ENCODE measurements at places on chromosomes 6 and 20.
A peak's percentile ranks its signal among the peaks of the same experiment; 100 is the strongest.

GRCh38 chr6:83370567-83370966, 60.3 kb downstream of the ME1 start:
- DNase-seq, result no peak

DNA sequence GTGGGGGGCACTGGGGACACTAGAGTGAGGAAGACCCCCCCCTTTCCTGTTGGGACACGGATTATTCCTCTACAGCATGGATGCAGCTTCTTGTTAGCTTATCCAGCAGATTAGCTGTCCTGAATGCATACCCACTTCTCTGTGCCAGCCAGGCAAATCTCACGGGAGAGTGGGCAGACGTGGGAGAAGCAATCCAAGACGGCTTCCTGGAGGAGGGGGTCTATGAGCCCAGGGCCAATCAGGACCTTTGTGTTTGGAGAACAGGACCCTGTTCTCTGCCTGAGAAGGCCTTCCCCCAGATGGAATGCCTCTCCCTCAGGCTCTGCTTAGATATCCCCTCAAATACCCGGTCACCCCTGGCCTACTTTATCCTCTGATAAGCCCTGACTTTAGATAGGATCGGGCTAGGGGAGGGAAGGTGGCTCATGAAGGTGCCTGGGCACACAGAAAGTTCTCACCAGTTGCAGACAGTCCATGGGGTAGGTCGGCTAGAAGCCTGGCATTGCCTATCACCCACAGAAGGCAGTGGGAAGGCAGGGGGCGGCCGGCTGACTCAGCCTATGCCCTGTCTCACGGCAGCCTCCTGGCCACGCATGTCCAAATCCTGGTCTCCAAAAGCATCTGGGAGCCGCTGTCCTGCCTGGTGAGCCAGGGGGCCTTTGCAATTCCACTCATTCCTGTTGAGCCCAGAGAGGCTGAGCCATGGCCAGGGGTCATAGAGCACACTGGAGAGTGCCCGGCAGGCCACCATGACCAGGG, 34.7 kb downstream of the SUN5 start:
- DNase-seq, result no peak

DNA sequence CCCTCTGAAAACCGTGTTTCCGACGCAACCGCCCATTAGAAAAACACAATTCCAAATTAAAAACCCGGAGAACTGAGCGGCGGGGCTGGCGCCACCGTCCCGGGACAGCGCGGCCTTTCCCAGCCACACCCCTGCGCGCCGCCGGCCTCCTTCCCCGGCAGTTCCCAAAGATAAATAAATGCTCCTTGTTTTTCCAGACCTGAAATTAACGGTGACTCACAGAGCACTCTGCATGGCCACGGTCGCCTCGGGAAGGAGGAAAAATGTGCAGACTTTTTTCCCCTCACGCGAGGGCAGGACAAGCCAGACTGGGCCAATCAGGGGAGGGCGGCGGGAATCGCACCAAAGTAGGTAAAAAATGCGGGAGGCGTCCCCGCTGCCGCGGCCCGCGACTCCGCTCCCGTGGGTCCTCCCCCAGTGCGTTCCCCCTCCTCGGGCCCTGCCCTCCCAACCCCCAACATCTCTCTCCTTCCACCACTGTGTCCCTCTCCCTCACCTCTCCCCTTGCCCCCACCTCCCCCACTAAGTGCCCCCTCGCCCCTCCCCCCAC, 828 bp upstream of the DSTN start:
- peak; percentile 60 for DNase-seq

GRCh38 chr6:24430086-24430485, 27.4 kb downstream of the MRS2 start:
- DNase-seq, result no peak

GRCh38 chr6:34957231-34957783, 68.3 kb downstream of the ANKS1A start:
- no peak for DNase-seq

GRCh38 chr6:137268911-137269310, 49.7 kb upstream of the IFNGR1 start:
- DNase-seq, result no peak

DNA sequence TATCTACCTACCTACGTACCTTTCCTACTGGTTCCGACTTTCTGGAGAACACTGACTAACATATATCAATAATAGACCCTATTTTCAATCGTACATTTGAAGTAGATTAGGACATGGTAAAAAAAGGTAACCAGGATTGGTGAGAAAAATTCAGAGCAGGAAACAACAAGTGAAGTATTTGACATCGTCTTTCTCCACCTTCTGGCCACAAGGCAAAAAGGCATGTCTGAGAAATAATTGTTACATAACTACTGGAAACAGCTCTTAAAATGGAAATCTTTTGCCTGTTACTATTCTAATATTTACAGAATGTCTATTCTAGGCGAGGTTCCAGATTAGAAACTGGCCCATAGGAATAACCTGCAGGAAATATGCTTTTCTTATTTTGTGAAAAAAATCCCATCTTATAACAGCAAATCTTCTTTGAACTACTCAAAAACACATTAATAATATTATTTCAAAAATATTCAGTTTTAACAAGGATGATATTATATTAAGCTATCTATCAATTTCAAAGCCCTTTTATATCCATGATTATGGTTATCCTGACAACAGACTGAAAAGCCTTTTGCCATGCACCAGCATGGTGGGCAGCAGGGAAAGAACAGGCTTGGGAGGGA, 80.8 kb downstream of the RCAN2 start:
- peak; percentile 22 for DNase-seq

Measured in suppressor macrophage treated with lipopolysaccharide for 1 hour (primary cell).